ENCODE measurements at places on chromosomes 12 and 14.

DNA sequence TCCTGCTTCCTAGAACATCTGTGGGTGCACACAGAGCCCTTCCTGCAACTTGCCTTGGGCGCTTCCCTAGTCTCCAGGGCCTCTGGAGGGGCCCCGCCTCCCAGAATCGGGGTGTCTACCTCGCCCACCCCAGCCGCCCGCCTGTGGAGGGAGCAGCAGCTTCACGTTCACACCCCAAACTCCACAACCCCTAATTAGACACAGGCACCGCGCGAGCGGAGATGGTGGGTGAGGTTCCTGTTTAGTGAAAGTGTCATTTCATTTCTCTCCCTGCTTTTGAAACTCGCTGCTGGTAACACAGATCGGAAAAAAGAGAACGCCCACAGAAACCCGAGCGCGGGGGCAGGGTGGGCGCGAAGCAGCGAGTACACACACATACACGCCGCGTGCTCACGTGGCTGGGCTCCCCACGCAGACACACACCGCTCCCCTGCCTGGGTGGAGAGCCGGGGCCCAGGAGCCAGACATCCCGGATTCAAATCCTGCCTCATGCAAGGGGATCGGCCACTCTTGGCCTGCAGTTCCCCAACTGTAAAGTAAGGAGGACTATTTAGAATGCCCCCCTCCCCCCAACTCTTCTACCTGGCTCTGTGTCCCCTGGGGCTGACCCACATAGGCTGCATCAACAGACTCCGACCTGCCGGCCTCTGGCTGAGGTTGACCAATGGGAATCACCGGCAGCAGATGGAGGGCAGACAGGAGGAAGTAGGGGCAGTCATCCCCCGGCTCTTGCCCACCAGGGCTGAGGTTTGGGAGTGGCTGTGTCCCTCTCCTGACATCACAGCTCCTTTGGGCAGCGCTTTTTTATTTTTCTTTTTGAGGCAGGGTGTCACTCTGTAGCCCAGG lies 79.2 kb upstream of the NCOR2 start:
- no peak for DNase-seq

DNA sequence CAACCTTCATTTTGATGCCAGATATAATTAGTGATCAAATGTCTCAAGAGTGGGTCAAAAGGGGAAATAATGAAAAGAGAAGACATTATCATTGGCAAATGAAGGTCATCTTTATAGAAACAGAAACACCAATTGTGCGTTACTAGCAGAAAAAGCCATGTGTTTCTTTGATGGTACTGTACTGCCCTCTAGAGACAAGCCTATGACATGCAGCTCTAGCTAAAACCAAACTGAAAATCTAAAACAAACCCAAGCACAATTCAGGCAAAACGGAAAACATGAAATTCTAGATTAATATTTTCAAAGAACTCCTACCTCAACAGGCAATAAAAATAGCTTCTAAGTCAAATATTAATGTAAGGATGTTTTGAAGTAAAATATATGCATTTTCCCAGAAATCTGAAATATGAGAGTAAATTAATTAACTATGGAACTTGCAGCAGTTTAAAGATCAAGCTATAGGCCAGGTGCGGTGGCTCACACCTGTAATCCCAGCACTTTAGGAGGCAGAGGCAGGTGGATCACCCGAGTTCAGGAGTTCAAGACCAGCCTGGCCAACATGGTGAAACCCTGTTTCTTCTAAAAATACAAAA lies 115.4 kb downstream of the KLHL28 start:
- DNase-seq = peak; percentile 10

- no peak for DNase-seq
These were observed 19.4 kb downstream of the UTP20 start for GRCh38 chr12:101299346-101299745.

GRCh38 chr14:23125011-23125410 lies 6.0 kb upstream of the CEBPE start:
- DNase-seq = no peak

DNA sequence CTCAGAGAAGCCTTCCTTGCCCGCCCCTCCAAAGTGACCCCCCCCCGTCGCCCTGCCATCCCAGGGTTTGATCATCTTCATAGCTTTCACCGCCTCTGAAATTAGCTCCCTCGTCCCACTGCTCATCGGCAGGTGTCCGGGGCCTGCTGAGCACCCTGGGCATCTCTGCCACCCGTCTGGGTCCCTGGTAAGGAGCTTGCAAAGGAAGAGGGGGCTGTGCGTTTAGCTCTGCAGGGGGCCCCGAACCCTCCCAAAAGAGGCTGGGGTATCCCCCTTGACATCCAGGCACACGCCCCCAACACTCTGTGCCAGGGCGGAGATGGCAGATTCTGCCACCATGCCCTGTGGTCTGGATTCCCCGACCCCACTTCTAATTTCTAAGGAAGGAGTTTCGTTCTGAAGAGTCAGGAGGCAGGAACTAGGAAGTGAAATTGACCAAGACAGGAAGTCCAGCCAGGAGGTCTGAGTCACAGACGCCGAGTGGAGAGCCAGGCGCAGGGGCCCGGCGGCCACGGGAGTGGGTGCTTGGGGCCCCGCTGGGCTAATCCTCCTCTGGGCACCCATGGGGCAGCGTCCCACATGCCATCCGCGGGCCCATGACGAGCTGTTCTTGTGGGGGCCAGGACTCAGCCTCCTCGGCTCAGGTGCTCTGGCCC lies 95.7 kb downstream of the RFLNA start:
- DNase-seq = peak; percentile 67

DNA sequence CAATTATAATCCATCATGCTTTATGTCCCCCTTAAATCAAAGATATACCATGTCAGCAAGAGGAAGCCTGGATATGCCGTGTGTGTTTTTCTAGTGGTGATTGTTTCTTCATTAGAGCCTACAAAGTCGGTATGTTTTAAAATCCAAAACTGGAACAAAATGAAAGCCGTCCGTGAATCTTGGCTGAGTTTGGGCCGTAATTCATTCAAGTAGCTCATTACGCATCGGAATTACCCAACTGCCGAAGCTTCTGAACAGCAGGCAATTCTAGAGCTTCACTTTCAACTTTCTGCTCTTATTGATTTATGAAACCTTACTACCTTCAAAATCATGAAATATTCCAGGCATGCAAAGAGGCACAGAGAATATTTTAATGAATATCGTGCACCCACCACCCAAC lies 224.7 kb downstream of the AACS start:
- DNase-seq = no peak

DNA sequence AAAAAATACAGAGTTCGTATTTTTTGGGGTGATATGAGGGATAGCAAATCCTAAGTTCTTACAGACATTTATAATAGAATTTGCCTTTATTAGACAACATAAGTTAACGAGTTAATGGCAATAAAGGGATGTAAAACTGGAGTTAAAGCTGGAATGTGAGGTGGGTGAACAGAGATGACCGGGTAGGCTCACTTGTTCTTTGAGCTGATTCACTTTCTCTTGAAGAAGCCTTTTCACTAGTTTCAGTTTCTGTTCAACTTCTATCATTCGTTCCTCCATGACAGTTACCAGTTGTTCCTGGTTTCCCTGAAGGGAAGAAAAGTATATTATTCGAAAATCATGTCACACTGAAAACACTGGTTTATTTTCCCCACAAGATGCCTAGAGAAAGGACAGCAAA lies 57.7 kb upstream of the SAV1 start:
- DNase-seq = no peak

- no peak for DNase-seq
These were observed 65.3 kb downstream of the IPO8 start for GRCh38 chr12:30630076-30630978.

DNA sequence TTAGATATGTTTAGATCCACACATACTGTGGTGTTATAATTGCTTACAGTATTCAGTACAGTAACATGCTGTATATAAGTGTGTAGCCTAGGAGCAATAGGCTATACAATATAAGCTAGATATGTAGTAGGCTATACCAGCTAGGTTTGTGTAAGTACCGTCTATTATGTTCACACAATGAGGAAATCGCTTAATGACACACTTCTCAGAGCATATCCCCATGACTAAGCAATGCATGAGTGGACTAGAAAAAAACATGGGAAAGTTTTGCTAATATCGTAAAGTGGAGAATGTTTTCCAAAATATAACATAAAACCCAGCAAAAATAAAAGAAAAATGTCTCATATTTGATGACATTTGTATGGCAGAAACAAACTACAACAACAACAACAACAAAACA lies 27.3 kb downstream of the AKAP3 start:
- no peak for DNase-seq

DNA sequence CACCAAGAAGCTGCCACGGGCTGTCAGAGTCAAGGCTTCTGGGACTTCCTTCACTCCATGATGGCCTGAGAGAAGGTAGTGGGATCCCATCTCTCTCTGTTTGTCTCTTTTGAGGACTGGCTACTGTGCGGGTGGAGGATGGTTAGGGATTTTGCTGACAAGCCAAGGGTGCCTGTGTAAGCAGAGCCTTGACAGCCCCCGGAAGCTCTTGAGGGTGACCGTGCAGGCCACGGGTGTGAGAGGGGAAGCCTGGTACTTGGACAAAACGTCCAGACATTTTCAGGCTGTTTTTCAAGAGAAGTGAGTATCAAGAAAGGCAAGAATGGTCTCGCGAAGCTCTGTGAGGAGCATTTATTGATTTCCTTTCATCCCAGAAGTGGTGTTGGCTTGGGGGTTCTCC lies 352.4 kb downstream of the DPF3 start:
- no peak for DNase-seq

GRCh38 chr14:24334431-24335291 lies at the start of gene ADCY4:
Gene ADCY4, minus strand, starts transcription at chr14:24335071. Its CDS starts 419 bp downstream, at chr14:24334652.
- DNase-seq = no peak

- DNase-seq = no peak
These were observed 14.7 kb upstream of the ASIC1 start for GRCh38 chr12:50042693-50043092.

- DNase-seq = no peak
These were observed 46.4 kb upstream of the SYT10 start for GRCh38 chr12:33486058-33486457.

- no peak for DNase-seq
These were observed 137.6 kb downstream of the TSPAN9 start for GRCh38 chr12:3214526-3215365.
